ENCODE measurements at places on chromosomes 4 and X.

- DNase-seq: no peak
Observed at GRCh38 chr4:176404621-176405020, 84.9 kb downstream of the SPCS3 start.

- no peak for DNase-seq
Observed at GRCh38 chrX:97898798-97899197, 1015.1 kb downstream of the RPA4 start.

- DNase-seq: no peak
Observed at GRCh38 chr4:17997129-17997528, 24.4 kb downstream of the LCORL start.

GRCh38 chrX:112865464-112866025, 24.9 kb upstream of the AMOT start:
- DNase-seq: no peak

DNA sequence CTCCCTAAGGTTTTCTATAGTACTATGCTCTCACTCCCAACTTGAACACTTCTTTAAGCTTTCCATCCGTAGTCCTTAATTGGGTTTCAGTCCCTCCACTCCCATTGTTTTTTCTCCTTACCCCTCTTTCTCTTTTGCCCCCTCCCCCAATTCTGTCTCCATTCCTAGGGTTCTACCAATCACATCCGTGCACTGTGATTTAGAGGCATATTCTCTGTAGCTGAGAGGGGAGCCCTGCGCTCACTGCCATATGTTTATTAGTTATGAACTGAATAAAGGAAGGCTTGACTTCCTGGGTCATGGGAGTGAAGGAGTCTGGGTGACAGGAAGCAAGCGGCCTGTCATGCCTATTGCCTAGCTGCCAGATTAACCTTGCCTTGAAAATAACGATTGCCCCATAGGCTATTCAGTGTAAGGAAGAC, 471 bp downstream of the MCTS1 start:
- DNase-seq: peak; percentile 6

DNA sequence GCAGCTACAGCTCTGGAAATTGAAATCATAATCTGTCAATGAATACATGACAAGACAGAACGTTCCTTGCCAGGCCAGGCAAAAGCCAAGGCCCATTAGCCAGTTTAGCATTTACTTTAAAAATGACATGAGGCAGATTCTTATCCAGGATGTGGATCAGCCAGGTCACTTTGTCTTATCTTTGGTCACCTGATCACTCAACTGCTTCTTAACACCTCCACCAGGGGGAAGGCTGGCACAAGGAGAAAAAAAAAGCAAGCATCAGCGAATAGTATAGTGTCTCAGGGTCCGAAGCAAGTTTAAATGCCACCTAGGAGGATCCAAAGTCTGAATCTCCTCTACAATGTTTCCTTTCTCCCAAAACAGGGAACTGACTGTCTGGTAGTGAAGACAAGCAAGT, 18.8 kb downstream of the ATP1B4 start:
- DNase-seq: peak; percentile 2

GRCh38 chr4:19735012-19735411, 516.7 kb upstream of the SLIT2 start:
- no peak for DNase-seq

GRCh38 chrX:2549876-2550275, 49.1 kb upstream of the DHRSX start:
- DNase-seq: no peak

GRCh38 chr4:107147873-107148272, 111.8 kb upstream of the DKK2 start:
- DNase-seq: no peak

DNA sequence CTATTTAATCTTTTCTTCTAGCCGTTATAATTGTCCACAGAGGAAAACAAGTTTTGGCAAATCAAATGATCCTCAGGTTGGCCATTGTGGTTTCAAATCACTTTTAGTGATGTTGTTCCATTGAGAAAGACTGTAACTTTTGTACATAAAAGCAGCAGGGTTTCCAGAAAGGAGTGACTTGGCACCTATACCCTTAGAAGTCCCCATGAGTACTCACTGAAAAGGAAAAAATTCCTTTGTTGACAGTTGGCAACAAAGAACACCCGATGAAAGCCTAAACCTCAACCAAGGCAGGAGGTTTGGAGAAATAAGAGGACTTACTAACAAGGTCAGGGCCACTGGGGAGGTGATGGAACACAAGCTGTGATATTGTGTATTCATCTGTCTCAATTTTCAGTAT, 474.4 kb downstream of the RAPGEF2 start:
- DNase-seq: no peak

DNA sequence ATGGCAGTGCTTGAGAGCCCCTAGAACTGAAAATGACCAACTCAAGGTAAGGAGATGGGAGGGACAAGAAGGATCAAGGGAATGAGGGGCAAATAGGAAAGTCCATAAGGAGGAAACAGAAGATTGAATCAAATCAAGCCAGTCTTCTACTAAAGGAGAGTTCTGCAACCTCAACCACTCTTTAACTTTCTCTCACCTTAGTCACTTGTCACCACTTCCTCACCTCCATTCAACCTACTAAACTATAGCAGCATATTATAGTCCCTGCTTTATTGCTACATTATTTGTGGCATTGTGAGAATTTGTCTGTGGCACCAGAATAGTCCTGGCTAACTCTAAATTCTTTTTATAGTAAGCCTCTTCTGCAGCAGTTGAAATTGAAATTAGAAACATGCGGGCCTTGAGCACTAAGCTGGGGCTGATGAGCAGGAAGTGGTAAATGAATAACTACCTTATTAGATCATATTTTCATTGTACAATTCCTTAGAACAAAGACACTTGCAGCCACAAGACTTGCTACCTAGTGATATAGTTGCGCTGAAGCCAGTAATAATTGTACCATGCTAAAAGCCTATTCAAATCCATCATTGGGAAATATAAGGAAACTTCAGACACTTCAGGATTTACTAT, 336.9 kb downstream of the ZNF674 start:
- DNase-seq: no peak

GRCh38 chr4:173246719-173247118, 78.1 kb downstream of the GALNT7 start:
- DNase-seq: no peak

DNA sequence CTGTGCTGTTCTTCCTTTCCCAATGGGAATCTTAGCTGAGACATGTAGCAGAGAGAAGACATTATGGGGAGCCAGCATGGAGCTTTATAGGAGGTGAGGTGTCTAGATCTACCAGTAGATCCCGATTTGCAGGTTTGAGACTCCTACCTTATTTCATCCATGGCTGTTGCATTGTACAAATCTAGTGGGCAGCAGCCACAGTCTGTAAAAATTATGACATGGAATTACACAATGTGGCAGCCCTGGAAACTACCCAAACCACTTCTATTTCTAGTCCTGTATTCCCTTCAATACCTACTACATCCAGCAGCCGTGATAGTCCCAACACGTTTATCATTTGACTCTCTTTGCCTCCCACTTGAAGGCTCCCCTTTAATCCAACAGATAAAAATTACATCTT, 8.1 kb downstream of the ATP7A start:
- DNase-seq: no peak

GRCh38 chr4:162839814-162840213, 326.9 kb downstream of the NAF1 start:
- DNase-seq: no peak

- no peak for DNase-seq
Observed at GRCh38 chr4:78818530-78819079, 42.5 kb downstream of the BMP2K start.

DNA sequence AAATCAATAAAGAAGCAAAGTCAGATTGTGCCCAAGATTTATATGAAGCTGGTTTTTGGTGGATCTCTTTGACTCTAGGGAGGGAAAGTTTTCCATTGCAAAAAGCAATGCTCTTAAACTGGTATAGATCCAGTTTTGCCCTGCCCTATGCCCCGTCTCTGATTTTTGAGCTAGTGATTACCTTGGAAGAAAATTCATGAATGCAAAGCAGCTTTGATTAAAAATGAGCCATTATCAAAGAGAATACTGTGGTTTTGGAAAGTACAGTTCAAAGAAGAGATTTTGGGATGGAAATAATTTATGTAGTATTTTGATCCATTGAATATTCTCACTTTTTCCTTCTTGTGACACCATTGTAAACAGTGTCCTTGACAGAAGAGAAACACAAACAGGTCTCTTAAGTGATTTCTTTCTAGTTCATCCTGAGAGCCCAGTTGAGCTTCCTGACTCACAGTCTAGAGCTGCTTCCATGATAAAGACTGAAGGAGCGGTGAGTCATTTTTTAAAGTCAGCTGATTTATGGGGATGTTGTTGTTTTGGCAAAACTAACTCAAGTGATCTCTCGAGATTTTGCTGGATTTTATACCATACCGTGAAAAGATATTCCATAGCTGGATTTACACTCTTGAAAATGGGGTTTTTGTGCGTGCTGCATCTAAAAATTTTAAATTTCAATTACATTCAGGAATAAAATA, 76.7 kb downstream of the AFF1 start:
- no peak for DNase-seq

DNA sequence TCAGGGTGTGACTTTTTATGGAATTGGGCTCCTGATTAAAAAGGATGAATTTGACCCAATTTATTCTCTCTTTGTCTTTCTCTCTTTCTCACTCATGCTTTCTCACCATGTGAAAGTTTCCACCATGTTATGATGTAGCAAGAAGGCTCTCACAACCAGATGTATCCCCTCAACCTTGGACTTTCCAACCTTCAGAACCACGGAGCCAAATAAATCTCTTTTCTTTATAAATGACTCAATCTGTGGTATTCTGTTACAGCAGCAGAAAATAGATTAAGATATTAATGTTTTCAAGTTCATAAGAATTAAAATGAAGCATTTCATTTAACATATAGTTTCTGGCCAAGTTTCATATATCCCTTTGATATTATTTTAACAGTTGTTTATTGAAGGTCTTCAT, 698.5 kb downstream of the TRAM1L1 start:
- no peak for DNase-seq

DNA sequence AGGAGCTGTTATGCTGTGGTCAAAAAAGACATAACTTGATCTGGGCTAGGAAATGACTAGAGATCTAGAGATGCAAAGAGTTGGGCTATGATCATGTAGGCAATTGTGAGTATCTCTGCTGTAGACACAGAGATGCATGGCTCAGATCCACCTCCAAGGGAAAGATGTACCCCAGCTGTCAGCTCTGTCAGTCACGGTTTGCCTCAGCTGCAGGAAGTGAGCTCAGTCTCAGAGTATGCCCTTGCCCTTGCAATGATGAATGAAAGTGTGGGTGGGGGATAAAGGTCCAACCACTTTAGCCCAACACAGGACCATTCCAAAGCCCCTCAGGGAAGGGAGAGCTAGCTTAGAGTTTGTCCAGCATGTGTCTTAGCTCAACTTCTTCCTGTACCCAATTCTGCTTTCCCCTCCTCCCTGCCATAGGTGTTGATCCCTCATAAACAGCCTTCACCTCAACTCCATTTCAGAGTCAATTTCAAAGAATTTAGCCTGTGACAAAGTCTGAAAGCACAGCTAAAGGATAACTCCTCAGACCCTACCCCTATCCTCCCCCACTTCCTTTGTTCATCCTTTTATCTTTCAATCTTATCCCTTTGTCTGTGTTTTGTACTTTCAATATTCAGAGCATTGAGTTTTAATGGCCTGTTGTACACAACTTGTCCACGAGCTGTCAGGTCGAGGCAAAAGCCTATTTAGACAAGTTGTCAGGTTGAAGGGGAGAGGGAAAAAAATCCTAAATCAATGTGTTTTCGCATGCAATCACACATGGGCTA, 90.6 kb downstream of the MID1IP1 start:
- no peak for DNase-seq

DNA sequence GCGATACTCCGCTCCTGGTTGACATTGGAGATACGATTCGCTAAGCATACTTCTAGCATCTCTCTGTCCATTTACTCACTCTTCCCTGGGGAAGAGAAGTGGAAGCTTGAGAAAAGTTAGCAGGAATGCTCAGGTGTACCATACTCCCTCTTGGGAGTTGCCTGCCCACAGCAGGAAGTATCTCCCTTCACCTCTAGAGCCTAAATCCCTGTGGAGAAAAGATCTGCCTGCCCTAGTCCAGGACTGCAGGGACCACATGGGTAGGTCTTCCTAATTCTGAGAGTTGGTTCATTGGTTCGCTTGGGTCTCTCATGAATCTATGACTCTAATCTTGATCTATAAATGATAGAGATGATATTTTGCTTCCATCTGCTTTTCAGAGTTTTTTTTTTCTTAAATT, 26.3 kb upstream of the MAPK10 start:
- no peak for DNase-seq

DNA sequence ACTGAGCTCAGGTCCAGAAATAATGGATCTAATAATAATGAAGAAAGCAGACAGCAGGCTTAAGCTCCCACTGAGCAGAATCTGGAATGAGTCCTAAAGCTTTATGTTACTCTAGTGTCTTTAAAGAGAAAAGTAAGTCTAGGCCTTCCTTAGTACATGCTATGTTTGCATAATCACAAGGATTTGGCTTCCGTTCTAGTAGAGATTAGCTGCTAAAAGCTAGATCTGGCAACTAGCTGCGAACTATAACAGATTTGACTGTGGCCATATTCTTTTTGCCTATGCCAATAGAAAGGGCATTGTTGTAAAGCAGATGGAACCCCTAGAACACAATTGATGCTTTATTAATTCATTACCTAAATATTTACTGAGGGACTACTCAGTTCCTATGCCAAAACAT, 19.0 kb downstream of the COX7B2 start:
- DNase-seq: no peak

GRCh38 chrX:57178605-57179004, 41.4 kb upstream of the SPIN2A start:
- no peak for DNase-seq

- DNase-seq: no peak
Observed at GRCh38 chr4:29295280-29295679, 1424.9 kb upstream of the PCDH7 start.

GRCh38 chr4:95548738-95549245, at the start of gene UNC5C:
Gene UNC5C, minus strand, starts transcription at chr4:95548973.
- no peak for DNase-seq

- peak; percentile 67 for DNase-seq
Observed at GRCh38 chr4:168153596-168154440, 61.5 kb downstream of the ANXA10 start.

- no peak for DNase-seq
Observed at GRCh38 chr4:73860181-73860580, 7.1 kb downstream of the PF4V1 start.

GRCh38 chrX:154981116-154981411, 41.5 kb downstream of the F8 start:
- no peak for DNase-seq

DNA sequence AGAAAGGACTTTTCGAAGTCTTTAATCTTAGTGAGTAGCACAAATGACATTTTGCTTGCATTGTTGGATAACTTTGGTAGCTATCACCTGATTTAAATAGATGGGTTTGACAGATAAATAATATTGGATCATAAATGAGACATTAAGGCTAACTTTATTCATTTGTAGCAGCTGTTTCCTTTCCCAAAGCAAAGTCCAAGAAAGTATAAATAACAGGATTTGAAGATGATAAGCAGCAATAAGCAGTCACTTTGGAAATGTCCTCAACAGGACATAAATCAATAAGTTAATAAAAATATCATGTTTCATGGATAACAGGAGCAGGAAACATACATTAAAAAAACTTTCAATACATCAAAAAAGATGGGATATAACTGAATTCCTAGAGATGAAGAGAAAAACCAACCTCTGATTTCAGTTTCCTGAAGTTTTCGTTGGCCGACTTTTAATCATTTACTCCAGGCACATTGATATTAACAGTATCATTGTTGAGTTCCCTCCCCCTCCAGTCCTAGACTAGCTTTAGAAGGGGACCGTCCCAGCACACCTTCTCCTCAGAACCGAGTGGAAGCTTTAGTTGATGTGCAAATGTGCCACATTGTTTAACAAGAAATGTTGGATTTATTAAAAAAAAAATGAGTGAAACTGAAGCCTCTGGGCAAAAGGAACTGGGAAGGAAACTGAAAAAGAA, 169.9 kb upstream of the AGA start:
- DNase-seq: no peak
